Fibroblast of mammary gland (primary cell): ENCODE measurements at places on chromosomes 7 and 10.

DNA sequence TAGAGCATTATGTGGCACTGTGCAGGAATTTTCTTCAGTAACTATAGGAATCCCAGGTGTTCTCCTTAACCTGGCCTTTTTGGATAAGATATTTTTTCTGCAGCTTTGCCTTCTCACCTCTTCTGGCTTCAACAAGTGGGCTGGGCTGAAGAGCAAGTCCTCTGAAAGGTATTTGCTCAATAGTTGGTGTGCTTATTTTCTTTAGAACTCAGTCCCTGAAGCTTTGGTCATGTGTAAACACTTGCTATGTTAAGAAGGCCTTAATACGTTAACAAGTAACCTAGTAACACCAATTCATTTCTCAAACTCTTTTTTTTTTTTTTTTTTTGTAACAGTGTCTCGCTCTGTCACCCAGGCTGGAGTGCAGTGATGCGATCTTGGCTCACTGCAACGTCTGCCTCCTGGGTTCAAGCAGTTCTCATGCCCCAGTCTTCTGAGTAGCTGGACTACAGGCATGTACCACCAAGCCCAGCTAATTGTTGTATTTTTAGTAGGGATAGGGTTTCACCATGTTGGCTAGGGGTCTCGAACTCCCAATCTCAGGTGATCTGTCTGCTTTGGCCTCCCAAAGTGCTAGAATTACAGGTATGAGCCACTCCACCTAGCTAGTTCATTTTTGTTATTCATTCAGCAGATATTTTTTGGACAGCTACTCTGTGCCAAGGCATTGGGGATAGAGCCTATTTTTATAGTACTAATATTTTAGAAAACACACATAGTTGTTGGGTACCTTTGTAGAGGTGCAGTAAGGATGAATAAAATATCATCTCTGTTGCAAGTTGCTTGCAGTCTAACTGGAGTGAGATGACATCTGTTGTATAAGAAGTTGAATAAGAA, 164.6 kb downstream of the SND1 start:
- DNase-seq, result no peak

DNA sequence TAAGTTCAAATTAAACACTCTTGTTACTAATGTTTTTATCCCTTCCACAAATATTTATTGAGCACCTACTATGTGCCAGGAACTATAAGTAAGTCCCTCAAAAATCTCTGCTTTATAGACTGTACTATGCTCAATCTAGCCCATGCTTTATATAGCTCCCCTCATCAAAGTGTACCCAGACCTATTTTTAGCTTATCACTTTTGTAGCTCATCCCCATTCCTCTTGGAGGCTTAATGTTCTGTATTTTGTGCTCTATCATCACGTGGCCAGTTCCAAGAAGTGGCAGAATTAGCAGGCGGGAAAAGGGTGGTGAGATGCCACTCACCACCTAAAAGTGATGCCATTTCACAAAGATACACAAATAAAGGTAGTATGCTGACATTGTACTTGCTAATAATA, 138.1 kb upstream of the BET1 start:
- DNase-seq, result no peak

GRCh38 chr10:21314111-21314626, 211.3 kb downstream of the SKIDA1 start:
- no peak for DNase-seq

GRCh38 chr7:1076184-1077072, 11.5 kb upstream of the GPER1 start:
- peak; percentile 26 for DNase-seq

DNA sequence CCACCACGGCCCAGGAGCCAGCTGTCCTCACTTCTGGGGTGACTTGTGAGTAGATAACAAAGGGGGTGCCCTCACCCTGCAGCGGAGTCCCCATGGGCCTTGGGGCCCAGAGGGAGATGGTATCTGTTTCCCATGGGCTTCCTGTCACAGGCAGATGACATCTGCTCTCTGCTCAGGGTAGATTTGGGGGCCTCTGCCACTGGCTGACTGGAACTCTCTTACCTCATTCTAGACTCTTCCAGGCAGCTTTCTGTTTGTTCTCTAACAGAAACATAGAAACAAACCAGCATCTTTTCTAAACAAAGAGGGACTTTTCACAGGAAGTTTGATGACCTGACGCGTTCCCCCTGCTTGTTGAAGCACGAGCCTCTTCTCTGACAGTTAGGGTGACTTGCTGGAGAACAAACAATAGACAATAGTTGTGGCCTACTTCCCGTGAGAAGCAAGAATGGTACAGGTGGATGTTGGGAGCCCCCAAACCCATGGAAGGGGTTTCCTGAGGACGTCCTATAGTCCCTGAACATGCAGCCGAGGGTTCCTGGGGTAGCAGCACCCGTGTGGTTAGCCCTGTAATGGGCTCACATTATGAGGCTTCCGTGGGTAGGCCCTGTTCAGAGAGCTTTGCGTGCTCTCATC, 61.6 kb downstream of the GRK5 start:
- no peak for DNase-seq

GRCh38 chr10:96756111-96756903, 36.0 kb upstream of the PIK3AP1 start:
- no peak for DNase-seq

DNA sequence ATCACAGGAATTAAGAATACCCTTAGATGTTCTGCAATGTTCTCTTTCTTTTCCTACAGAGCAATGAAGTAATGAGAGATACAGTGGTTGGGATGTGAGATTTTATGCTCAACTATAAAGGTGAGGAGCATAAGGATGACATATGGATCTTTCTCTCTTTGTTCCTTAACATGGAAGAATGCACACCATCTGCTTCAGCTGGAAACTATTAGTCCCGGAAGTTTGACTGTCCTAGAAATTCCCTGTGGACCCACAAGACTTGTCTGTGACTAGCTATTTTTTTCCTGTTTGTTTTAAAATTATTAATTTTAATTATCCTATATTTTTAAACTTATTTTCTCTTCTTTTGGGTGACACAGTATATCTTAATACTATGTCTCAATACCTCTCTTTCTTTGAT, 80.2 kb downstream of the DKK1 start:
- DNase-seq, result peak; percentile 4

GRCh38 chr7:104961821-104962220, 52.2 kb upstream of the KMT2E start:
- DNase-seq, result no peak

GRCh38 chr7:32273297-32273696, 203.1 kb upstream of the PDE1C start:
- DNase-seq, result no peak

DNA sequence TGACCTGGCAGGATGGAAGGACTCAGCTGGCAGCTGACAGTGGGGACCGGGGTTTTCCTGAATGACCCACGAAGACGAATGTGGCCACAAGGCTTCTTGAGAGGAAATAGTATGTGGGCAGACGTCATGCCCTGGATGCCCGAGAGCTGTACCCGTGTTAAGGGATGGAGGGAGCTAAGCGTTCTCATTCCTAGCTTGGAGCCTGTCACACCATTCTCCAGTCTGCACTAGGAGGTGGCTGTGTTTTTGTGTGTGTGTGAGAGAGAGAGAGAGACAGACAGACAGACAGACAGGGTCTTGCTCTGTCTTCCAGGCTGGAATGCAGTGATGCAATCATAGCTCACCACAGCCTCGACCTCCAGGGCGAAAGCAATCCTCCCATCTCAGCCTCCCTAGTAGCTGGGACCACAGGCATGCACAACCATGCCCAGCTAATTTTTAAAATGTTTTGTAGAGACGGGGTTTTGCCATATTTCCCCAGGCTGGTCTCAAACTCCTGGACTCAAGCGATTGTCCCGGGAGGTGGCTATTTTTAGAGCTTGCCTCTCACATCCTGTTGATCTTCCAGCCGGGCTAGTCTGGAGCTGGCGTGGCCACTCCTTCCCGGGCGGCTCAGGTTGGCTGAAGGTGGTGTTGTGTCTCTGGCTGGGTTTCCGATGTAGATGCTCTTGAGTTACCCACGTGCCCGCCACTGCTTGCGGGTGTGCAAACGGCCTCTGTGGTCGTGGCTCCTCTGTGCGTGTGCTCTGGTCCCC, 2.1 kb downstream of the AMZ1 start:
- peak; percentile 15 for DNase-seq

DNA sequence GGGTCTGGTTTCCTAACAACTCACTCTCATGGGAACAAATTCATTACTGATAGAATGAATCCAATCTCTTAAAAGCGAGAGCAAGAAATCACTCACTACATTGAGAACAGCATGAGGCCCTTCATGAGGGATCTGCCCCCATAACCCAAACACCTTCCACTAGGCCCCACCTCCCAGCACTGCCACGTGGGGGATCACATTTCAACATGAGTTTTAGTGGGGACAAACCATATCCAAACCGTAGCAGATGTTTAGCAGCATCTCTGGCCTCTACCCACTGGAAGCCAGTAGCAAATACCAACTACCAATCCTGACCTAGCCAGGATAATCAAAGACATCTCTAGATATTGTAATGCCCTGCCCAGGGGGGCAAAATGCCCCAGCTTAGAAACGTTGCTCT, 243.9 kb downstream of the ARHGAP21 start:
- no peak for DNase-seq

DNA sequence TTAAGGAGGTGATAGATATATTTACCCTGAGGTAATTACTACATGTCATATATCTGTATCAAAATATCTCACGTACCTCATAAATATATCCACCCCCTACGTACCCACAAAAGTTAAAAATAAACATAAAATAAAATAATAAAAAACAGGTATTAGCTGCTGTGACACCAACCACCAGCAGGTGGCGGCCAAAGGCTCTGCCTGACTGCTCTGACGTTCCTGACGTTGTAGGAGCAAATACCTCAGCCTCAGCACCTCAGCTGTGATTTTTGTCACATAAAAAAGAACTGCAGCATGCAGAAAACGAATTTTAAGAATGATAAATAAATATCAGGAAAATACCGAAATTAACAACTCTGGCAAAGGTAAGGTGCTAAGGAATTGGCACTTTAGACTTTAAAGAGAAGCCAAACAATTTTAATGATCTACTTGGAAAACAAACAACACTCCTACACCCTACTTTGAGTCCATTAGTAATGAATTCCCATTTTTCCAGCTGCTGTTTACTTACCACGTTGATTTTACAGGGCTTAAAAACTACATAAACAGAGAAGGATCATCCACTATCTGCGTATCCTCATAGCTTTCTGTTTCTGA, 125.4 kb upstream of the TARP start:
- peak; percentile 53 for DNase-seq

DNA sequence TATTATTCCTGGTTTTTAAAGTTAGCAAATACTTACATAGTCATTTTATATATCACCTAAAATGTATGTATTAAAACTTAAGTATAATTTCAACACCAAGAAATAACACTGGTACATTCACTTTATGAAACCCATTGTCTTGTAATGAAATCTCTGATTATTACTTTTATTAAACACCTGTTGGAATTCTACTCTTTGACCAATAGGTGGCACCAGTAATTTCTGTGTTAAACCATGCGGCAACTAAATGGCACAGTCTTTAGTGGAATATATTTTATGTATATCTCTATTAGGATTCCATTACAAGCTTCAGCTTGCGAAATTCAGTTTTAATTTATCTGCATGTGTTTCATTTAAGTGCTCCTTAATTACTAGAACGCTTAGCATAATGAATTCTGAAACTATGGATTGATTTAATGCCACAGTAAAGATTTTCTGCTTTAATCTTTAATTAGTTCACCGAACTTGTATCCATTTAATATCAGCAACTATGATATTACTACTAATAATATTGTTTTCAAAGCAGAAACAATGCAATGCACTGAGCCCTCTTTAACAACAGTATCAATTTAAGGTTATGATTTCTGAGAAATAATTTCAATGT, 181.3 kb downstream of the MAGI2 start:
- DNase-seq, result peak; percentile 67

GRCh38 chr10:128855618-128856428, 611.2 kb upstream of the MGMT start:
- DNase-seq, result no peak
